Thoracic aorta (tissue), 2 donors: ENCODE measurements at places on chromosomes 16 and 17.

- no peak for DNase-seq
Observed at GRCh38 chr17:54270499-54270898, 447.8 kb downstream of the KIF2B start.

GRCh38 chr17:77783991-77784820, 174.3 kb upstream of the TNRC6C start:
- DNase-seq: no peak

- no peak for DNase-seq
Observed at GRCh38 chr16:85798901-85799496, 345 bp downstream of the EMC8 start.

- no peak for DNase-seq
Observed at GRCh38 chr17:2177235-2177811, 122.4 kb downstream of the HIC1 start.

DNA sequence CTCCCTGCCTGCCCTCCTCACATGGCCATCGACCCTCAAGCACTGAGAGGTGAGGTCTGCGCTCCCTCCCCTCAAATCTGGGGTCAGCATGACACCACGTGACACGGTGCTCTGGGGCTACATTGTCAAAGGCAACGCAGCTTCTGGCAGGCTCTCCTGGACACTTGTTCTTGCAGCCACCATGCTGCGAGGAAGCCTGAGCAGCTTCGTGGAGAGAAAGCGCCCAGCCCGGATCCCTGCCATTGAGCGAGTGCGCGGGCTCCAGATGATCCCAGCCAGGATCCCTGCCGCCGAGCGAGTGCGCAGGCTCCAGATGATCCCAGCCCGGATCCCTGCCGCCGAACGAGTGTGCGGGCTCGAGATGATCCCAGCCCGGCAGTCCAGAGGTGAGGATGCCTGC, 70.9 kb upstream of the METRNL start:
- DNase-seq: no peak

- DNase-seq: peak; percentile 38
Observed at GRCh38 chr17:75633486-75634375, 497 bp downstream of the SMIM5 start.

DNA sequence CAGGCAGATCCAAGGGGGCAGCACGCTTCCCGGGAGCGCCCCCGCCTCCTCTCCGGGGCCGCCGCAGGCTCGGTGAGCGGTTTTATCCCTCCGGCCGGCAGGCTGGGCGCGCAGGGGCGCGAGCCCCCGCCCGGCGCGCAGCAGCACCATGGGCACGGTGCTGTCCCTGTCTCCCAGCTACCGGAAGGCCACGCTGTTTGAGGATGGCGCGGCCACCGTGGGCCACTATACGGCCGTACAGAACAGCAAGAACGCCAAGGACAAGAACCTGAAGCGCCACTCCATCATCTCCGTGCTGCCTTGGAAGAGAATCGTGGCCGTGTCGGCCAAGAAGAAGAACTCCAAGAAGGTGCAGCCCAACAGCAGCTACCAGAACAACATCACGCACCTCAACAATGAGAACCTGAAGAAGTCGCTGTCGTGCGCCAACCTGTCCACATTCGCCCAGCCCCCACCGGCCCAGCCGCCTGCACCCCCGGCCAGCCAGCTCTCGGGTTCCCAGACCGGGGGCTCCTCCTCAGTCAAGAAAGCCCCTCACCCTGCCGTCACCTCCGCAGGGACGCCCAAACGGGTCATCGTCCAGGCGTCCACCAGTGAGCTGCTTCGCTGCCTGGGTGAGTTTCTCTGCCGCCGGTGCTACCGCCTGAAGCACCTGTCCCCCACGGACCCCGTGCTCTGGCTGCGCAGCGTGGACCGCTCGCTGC, 832 bp downstream of the CDK5R1 start:
- DNase-seq: no peak

DNA sequence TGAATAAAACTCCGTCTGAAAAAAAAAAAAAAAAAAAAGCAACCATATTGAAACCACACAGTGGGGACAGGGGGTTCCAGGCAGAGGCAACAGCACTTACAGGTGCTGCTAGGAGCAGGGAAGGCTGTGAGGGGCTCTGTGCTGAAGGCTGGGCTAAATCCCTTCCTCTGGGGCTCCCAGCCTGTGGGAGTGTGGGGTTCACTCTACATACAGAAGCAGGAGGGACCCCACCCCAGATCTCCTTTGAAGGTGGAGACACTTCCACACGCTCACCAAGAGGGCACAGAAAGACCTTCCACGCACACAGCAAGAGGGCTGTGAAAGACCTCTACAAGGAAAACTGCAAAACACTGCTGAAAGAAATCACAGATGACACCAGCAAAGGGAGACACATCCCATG, 53.9 kb downstream of the USP22 start:
- no peak for DNase-seq

- DNase-seq: no peak
Observed at GRCh38 chr17:17122781-17123483, 80.7 kb downstream of the MPRIP start.

GRCh38 chr16:86718118-86718517, 139.8 kb downstream of the FOXL1 start:
- no peak for DNase-seq

GRCh38 chr16:67999985-68000384, 701 bp upstream of the DPEP2 start:
- no peak for DNase-seq

DNA sequence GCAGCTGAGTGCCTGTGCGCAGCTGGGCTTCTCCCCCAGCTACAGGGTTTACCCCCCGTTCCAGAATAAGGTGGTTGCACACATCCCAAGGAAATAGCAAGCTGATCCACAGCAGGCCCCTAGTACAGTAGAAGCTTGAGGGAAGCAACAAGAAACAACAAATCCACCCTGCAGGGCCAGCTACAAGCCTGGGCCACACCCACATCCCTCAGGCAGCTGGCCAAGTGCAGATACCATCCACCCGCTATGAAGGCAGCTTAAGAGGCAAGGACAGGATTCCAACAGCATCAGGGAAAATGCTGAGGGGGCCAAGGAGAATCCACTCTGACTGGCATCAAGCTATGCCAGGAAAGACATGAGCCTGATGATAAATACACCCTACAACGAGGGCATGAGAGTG, 66.9 kb upstream of the RCVRN start:
- DNase-seq: no peak

DNA sequence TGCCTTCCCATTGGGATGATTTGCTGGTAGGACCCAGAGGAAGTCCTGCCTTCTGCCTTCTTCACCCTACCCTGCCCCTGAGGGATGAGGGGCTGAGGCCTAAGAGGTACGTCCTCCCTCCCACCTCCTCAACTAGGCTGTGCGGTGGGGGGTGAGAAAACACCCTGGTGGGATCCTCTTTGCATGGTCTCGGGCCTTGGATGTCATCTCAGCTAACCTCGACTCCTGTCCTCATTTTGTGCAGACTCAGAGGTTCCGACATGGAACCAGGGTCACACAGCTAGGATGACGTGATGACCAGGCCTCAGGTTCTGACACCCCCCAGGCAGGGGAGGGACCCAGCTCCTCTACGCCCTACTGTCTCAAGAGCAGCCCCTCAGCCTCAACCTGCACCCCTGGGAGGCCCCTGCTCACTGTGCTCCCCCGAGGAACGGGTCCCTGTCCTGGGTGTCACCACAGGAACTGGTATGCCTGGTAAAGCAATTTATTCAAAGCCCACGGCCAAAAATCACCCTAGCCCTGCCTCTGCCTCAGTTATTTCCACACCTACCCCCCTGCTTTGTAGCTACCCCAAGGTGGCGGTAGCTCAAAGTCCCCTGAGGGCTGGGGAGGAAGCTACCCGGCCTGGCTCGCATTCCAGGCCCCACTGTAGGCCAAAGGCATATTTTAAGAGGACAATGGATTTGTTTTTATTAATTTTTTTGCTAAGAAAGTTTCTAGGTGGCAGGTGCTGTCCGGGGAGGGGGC, 17.5 kb downstream of the UNC13D start:
- DNase-seq: no peak

- DNase-seq: no peak
Observed at GRCh38 chr16:58507195-58507962, 7.4 kb downstream of the NDRG4 start.

- no peak for DNase-seq
Observed at GRCh38 chr17:596287-596686, 118.4 kb downstream of the VPS53 start.

- no peak for DNase-seq
Observed at GRCh38 chr16:85330006-85330693, 217.9 kb upstream of the CIBAR2 start.

DNA sequence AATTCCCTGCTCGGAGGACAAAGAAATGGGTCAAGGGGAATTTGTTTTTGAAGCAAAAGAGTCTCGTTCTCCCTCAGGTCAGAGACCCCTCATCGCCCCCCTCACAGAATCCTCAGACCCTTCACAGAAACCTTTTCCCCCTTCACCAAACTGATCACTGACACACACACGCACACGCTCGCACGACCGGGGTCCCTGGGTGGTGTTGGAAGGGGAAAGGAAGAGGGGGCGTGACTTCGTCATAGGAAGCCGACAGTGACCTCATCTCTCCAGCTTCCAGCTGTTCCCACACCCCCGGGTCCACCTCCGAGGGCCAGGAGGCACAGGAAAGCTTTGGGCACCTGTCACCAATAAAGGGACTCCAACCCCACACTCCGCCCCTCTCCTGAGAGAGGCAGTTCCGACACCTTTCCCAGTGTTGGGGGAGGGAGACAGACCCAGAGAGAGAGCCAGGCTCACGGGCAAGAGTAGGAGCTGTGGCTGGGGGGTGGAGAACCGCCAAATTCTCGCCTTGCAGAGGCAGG, 1.2 kb downstream of the ASGR1 start:
- DNase-seq: no peak

GRCh38 chr17:71500761-71501555, 619.9 kb upstream of the SOX9 start:
- DNase-seq: no peak

- no peak for DNase-seq
Observed at GRCh38 chr17:37642681-37643080, 565 bp downstream of the DDX52 start.

- DNase-seq: no peak
Observed at GRCh38 chr17:42111265-42111636, 1.3 kb downstream of the DHX58 start.

DNA sequence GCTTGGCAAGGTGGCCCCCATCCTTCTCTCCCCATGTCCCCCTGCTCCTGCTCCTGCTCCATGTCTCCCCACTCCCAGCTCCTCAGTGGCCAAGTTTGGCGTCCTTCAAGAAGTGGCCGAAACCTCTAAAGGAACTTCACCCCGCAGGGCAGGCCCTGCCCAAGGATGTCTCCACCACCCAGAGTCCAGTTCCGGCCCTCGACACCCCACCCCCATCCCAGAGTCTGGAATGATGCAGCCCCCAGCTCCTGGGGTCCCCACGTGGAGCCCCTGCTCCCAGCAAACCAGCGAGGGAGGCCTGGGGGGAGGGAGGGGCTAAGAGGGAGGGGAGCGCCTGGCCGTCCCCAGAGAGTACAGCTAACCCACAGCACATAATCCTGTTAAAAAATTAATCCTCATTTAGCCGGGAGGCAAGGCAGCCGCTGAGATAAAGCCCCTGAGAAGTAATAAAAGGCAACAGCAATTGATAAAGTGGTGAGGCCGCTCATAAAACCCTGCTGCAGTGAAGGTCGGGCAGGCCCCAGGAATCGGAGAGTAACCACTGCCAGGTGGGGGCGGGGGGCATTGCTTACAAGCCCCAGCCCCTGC, 9.9 kb upstream of the ENPP7 start:
- no peak for DNase-seq

GRCh38 chr17:32156656-32157055, 14.4 kb downstream of the RHOT1 start:
- DNase-seq: no peak

GRCh38 chr16:69448470-69449193, 24.2 kb downstream of the CYB5B start:
- no peak for DNase-seq

DNA sequence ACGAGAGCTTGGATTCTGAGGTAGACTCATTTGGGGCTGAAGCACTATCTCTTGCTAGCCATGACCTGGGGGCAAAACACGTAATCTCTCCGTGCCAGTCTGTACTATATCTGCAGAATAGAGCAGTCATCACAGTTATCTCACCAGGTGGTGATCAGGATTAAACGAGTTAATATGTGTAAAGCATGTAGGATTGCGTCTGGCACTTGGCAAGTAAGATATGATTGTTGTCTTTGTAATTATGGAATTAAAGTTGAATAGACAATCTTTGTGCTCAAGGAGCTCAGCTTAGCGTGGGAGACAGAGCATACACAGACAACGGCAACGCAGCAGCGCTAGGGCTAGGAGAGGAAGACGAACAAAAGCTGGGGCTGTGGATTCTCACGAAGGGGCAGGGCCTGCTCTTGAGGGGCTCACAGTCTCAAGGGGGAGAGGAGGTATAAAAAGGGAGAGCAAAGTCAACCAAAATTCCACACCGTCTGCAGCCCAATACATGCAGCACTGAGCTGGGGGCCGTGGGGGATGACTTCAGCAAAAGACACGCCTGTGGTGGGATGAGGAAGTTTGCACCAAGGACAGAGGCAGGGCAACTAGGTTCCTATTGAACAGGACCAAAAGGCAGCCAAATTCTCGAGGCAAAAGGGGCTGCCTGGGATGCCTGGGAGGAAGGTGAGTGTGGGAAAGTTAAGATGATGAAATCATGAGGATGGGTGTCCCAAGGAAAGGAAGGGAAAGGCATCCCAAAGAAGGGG, 68.6 kb downstream of the SDK2 start:
- DNase-seq: no peak

- no peak for DNase-seq
Observed at GRCh38 chr17:28513476-28513875, 7.3 kb downstream of the FOXN1 start.

DNA sequence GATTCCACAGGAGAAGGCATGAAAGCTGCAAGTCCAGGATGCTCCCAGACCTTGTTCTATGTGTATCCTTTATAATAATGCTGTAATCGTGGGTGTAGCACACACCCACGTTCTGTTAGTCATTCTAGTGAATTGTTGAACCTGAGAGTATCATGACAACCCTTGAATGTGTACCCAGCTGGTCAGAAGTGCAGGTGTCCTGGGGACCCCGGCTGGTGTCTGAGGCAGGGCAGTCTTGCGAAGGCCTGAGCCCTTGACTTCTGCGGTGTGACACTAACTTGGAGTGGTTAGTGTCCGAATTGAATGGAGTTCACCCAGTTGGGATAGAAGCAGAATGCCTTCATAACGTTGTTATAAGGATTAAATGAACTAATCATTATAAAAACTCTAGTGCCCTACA, 218.0 kb upstream of the TNRC6C start:
- DNase-seq: no peak

DNA sequence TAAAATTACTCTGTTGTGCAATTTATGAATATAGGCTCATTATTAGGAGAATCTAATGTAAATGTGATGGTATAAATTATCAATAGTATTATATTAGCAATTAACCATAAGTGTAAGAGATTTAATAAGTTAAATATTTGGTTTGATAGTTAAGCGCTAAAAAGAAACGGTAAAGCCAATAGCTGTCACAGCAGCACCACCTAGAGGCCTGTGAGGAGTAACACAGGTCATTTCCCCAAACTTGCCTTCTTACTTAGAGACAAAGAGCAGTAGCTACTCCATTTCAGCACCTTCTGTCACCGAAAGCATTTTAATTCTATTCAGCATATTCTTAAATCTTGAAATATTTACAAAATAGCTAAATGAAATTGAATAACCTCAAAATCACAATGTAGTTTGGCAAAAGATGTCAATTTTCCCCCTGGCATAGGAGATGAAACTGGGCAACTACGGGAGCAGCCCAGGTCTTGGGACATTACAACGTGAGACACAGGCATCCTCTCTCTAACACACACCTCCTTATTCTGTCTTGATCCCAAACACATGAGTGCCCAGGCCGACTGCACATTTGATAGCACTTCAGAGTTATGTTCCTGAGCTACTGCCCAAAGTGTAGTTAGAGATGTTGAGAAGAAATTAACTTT, 14.3 kb upstream of the DYNLRB2 start:
- no peak for DNase-seq
